Upper lobe of left lung (tissue), 6 donors: ENCODE measurements at places on chromosomes 3 and 15. TPM values are rescaled to one million over a fixed set of nuclear protein-coding genes. Genes with fewer than 3 reads are reported as not detected.

The CPLX3 gene
- total RNA-seq: not detected

DNA sequence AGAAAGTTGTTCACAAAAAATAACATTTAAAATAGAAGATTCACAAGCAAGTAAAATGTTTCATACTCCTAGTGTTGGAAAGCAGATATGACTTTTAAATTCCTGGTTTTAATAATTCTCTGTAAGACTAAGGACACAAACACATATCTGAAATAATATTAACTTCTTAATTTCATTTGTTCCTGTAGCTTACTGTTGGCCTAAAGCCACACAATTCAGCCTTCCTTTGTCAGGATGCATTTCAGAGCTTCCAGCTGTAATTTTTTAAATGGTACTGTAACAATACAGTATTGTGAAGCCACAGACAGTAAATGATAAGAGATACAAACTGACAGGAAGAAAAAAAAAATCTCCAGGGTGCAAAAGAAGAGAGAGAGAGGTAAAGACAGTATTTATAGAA is 84.2 kb downstream of the TMCC1 start:
- H3K36me3 ChIP-seq: no peaks in the 10 kb centered on the region
- H3K4me3 ChIP-seq: no peak overlapping the region
- H3K27me3 ChIP-seq: no peaks in the 10 kb centered on the region
- no peaks in the 10 kb centered on the region for H3K4me1 ChIP-seq

GRCh38 chr15:98144388-98144787 is 183.9 kb downstream of the ARRDC4 start:
- no peak for DNase-seq
- no peaks in the 10 kb centered on the region for H3K4me1 ChIP-seq
- no peak overlapping the region for H3K4me3 ChIP-seq
- H3K36me3 ChIP-seq: no peaks in the 10 kb centered on the region

DNA sequence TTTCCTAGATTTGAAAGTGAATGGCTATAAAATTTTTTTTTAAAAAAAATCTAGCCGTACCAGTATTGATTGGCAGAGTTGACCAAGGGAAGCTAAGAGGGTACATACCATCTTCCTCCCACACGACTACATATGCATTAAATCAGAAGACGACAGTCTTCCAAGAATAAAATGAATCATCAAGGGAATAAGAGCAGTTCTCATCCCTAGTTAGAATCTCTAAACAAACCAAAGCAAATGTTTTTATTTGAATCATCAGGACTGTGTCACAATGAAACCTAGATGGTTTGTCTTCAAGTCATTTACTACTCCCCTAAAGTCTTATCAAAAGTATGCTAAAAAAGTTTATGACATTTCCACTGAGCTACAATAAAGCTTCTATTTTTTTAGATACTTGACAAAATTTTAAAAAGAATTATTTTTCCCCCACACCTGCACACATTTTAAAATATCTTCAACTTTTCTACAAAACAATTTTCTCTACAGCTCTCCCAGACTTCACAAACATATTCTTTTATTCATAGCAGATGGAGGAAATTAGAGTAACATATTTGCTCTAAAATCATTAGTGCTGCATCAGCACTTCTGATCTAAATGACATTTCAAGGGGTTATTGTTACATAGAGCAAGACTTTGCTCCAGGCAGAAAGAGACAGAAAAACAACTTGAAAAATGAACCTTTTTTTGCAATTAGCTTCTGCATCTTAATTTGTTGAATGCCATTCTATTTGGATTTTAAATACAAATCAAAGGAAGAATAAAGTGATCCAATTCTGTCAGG is 547.1 kb downstream of the FHIT start:
- no peaks in the 10 kb centered on the region for H3K36me3 ChIP-seq
- no peaks in the 10 kb centered on the region for H3K4me1 ChIP-seq
- no peaks in the 10 kb centered on the region for H3K27me3 ChIP-seq
- no peak overlapping the region for H3K27ac ChIP-seq

- H3K36me3 ChIP-seq: no peaks in the 10 kb centered on the region
- no peaks in the 10 kb centered on the region for H3K4me1 ChIP-seq
- DNase-seq: peak; percentile 31
- no peaks in the 10 kb centered on the region for H3K27me3 ChIP-seq
- H3K4me3 ChIP-seq: no peak overlapping the region
These were observed 26.4 kb upstream of the SKIL start for GRCh38 chr3:170331143-170331542.

DNA sequence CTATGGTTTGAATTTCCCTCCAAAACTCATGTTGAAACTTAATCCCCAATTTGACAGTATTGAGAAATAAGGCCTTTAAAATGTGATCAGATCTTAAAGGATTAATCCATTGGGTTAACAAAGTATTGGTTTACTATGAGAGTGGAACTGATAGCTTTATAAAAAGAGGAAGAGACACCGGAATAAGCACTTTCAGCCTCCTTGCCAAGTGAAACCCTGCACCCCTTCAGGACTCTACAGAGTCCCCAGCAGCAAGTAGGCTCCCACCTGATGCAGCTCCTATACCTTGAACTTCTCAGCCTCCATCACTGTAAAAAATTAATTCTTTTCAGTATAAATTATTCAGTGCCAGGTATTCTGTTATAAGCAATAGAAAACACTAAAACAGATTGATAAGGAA is 348.3 kb downstream of the CGGBP1 start:
- DNase-seq: no peak
- H3K4me3 ChIP-seq: no peak overlapping the region
- H3K4me1 ChIP-seq: no peaks in the 10 kb centered on the region
- H3K36me3 ChIP-seq: no peaks in the 10 kb centered on the region

GRCh38 chr3:19029837-19030521 is 118.3 kb upstream of the KCNH8 start:
- H3K27ac ChIP-seq: no peak overlapping the region
- no peak overlapping the region for H3K4me3 ChIP-seq
- DNase-seq: no peak
- H3K36me3 ChIP-seq: no peaks in the 10 kb centered on the region
